ENCODE measurements at places on chromosomes 12 and 14.

GRCh38 chr12:48054955-48055821 lies 50.7 kb downstream of the SENP1 start:
- no peak for DNase-seq

DNA sequence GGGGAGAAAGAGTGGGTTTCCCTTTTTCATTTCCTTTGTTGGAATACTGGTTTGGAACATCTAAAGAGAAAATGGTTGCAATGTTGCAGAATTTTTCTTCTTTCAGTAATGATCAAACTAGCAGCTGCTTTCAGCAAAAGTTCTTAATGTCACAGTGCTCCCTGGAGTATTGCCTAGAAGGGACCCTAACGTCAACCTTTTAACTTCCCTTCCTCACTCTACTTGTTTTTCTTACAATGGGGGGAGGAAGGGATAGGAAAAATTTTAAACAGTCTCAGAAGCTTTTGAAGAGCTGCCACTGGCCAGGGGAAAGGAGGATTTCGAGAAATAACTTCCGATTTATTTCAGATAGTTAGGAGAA lies 521.8 kb downstream of the MED13L start:
- no peak for DNase-seq

DNA sequence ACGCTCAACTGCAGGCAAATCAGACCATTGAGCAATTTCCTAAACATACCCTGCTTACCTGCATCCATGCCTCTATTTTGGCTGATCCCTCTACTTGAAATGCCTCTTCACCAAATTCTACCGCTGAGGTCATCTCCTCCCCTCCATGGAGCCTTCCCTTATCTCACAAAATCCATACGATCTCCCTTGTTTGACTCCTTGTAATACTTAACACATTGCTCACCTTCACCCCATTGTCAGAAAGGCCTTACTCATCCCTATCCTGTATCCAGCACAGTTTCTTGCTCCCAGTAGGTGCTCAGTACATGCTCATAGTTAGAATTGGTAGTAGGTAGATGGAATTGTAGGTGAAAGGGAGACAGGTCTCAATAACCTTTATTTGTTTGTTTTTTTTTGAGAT lies 5.4 kb downstream of the DDN start:
- no peak for DNase-seq

- DNase-seq, result no peak
Measured at GRCh38 chr12:115640929-115641328, 636.6 kb downstream of the MED13L start.

DNA sequence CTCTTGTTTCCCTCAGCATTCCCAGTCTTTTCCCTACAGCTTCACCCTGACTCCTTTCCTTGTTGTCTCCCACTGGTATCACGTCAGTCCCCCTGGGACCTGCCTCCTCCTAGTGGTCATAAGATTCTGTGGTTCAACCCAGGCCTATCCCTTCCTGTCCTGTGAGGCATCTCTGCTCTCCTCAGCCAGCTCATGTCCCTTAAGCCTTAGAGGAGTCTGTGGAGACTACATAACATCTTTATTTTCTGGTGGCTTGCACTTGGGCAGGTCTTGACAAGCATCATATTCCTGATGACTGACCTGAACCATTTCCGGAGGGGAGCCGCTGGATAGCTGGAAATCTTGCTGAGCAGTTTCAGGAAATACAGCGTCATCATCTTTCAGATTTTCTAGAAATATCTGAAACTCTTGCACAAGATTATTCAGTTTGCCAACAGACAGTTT lies 688 bp downstream of the C12orf71 start:
- DNase-seq, result peak; percentile 19
